Activated T-cell treated with anti-CD3 and anti-CD28 coated beads, Interleukin-2, amount 50 U/mL, for 4 hours (primary cell): ENCODE measurements at places on chromosomes 11 and 22. TPM values are rescaled to one million over a fixed set of nuclear protein-coding genes. Genes with fewer than 3 reads are reported as not detected.

DNA sequence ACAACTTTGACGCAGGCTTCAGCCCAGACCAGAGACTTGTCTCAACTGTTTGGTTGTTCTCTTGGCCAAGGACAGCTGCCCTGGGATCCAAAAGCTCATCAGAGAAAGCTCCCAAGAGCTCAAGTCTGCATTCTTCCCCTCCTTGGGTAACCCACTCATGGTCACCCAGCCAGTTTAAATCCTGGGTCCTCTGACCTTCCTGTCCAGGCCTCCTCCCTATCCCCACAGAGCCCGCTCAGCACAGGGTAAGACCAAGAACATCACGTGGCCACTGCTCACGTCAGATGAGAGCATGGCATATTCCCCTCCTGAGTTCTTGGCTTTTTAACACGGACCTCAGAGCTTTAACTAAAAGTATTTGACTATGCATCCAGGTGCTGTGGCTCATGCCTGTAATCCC is 25.8 kb downstream of the TSKU start:
- no peak for DNase-seq

C11orf91 gene
- not detected for total RNA-seq

PHETA2 gene
- 2.0 TPM for total RNA-seq

GRCh38 chr22:17912945-17913721 is 111.2 kb downstream of the MICAL3 start:
- DNase-seq: no peak
